ENCODE measurements at places on chromosomes 5 and 9. TPM values are rescaled to one million over a fixed set of nuclear protein-coding genes. Genes with fewer than 3 reads are reported as not detected.
A peak's percentile ranks its signal among the peaks of the same experiment; 100 is the strongest.

Gene CFAP157
- polyA plus RNA-seq = 0.14 TPM

Gene PCDHGA2
- 6.3 TPM for polyA plus RNA-seq

Gene PCDHGA12
- polyA plus RNA-seq = 4.3 TPM

Gene MZB1
- polyA plus RNA-seq = not detected

Gene GCNT4
- polyA plus RNA-seq = 0.69 TPM

Gene IPPK
- polyA plus RNA-seq = 15.1 TPM

Gene TMEM174
- not detected for polyA plus RNA-seq

Gene ZNF883
- 1.3 TPM for polyA plus RNA-seq

Gene MARCHF11
- not detected for polyA plus RNA-seq

Gene SV2C
- polyA plus RNA-seq = not detected

Gene FAXDC2
- 22.7 TPM for polyA plus RNA-seq

Gene IL31RA
- 1.9 TPM for polyA plus RNA-seq

- DNase-seq = no peak
Observed at GRCh38 chr9:133726401-133727276, 11.5 kb downstream of the SARDH start.

DNA sequence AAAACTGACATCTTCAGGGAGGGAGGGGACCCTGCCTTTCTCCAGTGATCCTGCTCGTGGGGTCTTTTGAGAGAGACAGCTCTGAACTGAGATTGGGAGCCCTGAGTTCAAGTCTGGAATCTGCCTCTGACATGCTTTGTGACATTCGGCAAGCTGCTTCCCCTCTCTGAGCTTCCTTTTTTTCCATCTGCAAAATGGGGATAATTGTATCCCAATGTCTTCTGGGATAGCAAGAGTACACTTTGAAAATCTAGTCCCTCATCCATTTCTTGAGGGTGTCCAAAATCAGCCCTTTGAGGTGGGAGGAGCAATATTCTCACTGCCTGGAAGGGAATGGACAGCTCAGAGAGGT, 186.3 kb downstream of the RGS3 start:
- DNase-seq = no peak

- DNase-seq = no peak
Observed at GRCh38 chr5:133397348-133397747, 215.0 kb downstream of the FSTL4 start.

- no peak for DNase-seq
Observed at GRCh38 chr9:4548811-4549725, 58.8 kb downstream of the SLC1A1 start.

- DNase-seq = peak; percentile 83
Observed at GRCh38 chr5:56011835-56012234, 17.1 kb upstream of the IL6ST start.

DNA sequence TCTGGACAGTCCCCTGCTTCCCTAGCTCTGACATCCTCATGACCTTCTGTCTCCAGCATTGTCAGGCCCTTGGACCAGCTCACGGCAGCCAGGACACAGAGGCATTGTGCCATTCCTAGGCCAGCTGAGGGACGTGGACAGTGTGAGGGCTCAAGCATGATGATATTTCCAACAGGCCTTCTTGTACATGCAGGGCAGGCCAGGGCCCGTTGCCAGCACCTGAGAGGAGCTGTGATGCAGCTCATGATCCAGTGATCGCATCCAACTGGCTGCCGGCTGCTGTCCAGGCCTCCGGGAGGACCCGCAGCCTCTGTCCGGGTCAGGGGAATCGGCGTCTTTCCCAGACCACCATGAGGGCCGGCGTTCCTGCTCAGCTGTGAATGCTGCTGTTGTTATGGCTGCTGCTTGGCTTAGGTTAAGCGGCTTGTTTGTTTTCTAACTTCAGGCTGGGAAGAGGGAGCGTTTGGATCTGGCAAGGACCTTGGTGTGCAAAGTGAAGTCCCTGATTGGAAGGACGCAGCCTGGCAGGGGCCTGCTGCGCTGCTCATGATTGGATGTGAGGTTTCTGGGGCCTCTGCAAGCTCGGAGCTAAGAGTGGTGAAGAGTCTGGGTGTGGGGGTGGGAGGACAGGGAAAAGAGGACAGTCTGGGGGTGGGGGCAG, 53.8 kb downstream of the PDZD2 start:
- DNase-seq = no peak

DNA sequence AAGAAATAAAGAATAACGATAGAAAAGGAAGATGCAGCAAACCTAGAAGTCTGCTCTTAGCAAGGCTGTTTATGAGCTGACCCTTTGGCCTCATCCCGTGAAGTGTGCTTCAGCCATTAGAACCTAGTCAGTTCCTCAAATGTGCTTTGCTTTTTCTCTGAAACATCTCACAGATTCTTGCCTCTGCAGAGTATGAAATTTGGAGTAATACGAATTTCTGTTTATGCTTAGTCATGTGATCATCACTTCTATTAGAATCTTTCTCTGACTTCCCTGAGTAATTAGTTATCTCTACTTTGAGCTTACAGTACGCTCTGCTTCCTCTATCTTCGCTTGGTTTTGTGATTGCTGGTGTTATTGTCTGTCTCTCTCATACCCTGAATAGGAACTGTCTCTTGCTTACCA, 11.3 kb downstream of the CYSTM1 start:
- no peak for DNase-seq

- DNase-seq = no peak
Observed at GRCh38 chr5:18972177-18972576, 1015.8 kb downstream of the CDH18 start.

GRCh38 chr5:54341971-54342370, 31.6 kb upstream of the ARL15 start:
- no peak for DNase-seq

GRCh38 chr9:84953252-84953773, 283.8 kb downstream of the NTRK2 start:
- no peak for DNase-seq

- no peak for DNase-seq
Observed at GRCh38 chr5:126810596-126811380, 33.9 kb downstream of the LMNB1 start.

GRCh38 chr9:88237479-88237961, 99.2 kb upstream of the SPATA31C2 start:
- DNase-seq = no peak

GRCh38 chr5:122220511-122220910, 91.2 kb downstream of the ZNF474 start:
- no peak for DNase-seq

- DNase-seq = no peak
Observed at GRCh38 chr5:84718377-84718776, 333.7 kb upstream of the EDIL3 start.

DNA sequence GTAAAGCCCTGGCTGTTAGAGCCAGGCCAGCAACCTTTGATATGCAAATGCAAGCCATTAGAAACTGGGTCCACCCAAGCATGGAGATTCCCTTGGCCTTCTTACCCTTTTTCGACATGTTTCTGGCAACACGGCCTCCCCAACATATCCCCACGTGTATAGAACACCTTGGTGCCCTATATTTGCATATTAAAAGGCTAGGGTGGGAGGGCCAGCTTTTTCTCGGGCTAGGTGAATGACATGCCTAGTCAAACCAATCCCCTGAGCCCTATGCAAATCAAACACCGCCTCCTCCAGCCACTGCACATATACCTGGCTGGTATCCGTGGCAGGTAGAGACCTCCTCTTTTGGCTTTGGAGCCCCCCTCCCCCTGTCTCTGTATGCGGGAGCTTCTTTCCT, 55.6 kb upstream of the ZFR start:
- DNase-seq = no peak

DNA sequence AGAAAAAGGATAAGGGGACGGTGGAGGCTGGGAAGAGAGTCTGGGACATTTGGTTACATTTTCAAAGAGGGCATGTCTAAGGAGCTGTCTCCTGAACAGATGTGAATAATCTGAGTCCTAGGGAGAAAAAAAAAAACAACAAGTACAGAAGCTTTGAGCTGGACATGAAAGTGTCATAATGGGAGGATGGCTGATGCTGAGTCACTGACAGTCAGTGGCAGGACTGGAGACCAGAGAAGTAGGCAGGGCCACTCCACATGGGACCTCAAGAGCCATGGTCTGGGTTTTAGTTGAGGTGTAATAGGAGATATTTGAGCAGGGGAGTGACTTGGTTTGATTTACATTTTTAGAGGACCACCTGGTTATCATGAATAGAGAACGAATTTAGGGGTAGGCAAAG, 70.6 kb downstream of the DPYSL3 start:
- DNase-seq = no peak

DNA sequence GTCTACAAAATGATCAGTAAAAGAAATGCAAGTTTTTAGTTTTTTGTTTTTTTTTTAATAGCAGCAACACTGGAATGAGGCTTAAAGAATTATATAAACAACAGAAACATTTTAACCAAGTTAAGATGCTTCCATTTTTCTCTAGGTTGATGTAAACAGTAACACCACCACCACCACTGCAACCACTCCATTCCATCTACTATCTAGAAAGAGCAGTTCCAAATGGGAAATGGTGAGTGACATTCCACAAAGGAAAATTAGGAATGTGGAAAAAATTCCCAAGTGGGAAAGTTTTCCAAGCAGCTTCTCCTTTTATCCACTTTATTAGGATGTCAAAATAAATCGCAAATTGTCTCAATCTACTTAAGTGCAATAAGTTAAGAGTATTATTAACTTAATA, 32.6 kb downstream of the SLC38A9 start:
- DNase-seq = no peak

DNA sequence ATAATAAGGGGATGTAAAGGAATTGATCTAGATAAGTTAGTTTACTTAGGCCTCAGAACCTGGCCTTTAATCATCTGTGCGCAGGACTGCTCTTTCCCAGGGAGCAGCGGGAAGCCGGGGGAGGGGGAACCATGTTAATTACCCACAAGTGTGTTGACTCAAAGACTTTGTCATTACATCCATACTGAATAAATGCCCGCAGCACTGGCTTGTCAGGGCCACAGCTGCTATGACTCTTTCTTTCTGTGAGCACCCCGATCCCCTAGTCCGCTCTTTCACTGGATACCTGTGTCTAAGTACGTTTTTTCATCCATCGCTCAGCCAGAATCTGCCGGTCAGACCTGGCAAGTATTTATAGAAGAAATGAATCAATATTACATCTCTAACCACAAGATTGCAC, 249.3 kb upstream of the DMRT1 start:
- no peak for DNase-seq

DNA sequence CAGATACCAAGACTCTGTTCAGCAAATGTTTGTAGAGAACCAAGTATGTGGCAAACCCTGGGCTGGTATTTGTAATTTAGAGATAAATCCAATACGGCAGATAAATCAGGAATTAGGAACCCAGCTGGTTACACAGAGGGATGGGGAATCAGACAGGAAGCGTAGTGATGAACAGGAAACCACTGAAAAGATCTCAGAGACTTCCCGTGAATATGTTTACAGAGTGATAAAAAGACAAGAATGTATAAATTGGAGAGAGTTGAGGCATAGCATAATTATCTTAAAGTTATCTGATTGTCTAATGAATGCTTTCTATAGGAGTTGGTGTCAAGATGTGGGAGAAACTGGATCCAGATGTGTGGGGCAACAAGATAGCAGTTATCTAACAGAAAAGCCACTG, 246.6 kb upstream of the SMARCA2 start:
- no peak for DNase-seq

DNA sequence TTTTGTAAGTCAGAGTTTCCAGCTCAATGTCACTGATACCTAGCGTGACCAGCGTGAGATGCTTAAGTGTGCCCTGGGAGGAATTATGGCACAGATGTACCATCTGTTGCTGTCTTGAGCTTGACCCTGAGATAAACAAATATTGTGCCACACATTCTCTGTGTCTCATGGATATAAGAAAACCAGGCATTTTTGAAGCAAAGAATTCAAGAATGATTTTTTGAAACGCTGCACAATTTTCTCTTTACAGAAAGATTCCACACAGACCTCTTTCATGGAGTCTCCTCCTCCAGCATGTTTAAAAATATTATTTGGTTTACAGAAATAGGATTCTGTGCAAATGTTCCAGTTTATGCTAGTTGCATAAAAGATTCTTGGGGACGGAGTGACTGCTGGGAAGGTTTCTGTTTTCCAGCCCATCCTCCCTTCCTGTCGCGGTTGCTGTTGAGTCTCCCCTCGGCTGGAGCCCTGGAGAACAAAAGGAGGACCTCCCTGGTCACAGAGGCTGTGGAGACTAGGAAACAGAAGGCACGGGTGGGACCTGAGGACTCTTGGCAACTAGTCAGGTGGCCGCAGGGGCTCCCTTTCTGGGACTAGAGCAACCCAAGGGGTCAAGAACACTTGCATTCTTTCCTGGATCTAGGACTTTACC, 120.8 kb downstream of the RASGRF2 start:
- no peak for DNase-seq

DNA sequence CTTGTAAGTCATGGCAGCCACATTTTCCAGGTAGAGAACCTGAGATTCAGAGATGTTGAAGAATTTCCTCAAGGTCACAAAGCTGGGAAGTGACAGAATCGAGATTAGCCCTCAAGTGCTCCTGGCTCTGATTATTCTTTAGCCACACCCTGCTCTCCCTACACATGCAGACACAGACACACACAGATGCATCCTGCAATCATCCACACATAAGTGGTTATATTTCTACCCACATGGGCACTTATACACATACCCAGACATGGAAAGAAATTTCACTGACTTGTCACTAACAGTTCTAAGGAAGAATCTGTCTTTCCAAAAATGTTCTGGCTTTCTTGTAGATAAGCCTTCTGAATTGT, 32.2 kb upstream of the GALNT10 start:
- DNase-seq = no peak

DNA sequence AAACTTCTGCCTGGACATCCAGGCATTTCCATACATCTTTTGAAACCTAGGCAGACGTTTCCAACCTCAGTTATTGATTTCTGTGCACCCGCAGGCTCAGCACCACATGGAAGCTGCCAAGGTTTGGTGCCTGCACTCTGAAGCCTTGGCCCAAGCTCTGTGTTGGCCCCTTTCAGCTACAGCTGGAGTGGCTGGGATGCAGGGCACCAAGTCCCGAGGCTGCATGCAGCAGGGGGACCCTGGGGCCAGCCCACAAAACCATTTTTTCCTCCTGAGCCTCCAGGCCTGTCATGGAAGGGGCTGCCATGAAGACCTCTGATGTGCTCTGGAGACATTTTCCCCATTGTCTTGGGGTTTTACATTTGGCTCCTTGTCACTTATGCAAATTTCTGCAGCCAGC, 49.9 kb downstream of the NFX1 start:
- no peak for DNase-seq

DNA sequence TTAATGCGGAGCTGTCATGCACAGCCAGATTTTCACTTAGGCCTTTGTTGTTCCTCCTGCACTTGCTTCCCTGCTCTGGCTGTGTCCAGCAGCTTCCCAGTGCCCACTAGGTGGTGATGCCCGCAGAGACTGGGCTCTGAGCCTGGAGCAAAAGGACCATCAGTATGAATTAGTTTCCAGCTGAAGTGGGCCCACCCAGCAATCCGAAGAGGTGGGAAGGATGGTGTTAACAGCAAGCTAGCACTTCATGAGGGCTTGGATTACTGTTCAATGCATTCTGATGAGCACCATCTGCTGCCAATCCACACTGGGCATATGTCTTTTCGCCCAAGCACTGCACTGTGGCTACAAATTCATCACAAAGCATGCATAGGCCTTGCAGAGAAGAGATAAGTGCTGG, 459.1 kb downstream of the SPOCK1 start:
- no peak for DNase-seq

- DNase-seq = no peak
Observed at GRCh38 chr5:84085387-84086041, 299.2 kb downstream of the EDIL3 start.

GRCh38 chr9:12212860-12213259, 480.3 kb upstream of the TYRP1 start:
- no peak for DNase-seq
